ENCODE measurements at places on chromosomes 7 and 10.
A peak's percentile ranks its signal among the peaks of the same experiment; 100 is the strongest.

DNA sequence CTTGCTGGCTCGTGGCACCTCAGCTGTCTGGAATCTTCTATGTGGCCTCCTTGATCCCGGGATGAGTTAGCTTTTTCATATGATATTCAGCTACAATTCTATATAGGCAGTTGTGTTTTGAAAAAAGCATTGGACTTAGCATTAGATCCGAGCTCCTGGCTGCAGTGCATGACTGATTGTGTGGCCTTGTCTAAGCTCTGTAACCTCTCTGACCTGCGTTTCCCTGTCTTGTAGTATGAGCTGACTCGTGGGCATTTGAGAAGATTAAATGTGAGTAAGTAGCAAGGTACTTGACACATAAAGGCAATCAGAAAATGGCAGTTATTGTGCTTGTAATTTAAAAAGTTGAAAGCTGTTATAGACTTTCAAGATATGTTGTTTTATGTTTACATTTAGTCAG is 85.9 kb downstream of the CCNY start:
- DNase-seq = no peak

GRCh38 chr7:101315336-101315735 is 6.3 kb downstream of the IFT22 start:
- DNase-seq = peak; percentile 59

DNA sequence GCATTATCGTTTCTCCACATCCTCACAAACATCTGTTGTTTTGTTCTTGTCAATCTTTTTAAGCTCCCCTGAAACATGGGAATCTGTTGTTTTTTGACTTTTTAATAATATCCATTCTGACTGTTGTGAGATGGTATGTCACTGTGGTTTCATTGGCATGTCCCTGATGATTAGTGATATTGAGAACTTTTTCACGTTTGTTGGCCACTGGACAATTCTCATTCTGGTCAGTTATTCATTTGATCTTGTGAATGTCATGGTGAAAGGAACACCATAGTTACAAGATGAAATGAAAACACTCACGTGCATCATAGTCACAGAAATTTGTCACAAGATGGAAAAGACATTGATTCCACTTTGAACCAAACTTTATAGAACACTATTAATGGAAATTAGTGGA is 20.5 kb upstream of the SGCE start:
- DNase-seq = no peak

GRCh38 chr10:71778071-71778825 is 4.9 kb upstream of the VSIR start:
- DNase-seq = no peak

DNA sequence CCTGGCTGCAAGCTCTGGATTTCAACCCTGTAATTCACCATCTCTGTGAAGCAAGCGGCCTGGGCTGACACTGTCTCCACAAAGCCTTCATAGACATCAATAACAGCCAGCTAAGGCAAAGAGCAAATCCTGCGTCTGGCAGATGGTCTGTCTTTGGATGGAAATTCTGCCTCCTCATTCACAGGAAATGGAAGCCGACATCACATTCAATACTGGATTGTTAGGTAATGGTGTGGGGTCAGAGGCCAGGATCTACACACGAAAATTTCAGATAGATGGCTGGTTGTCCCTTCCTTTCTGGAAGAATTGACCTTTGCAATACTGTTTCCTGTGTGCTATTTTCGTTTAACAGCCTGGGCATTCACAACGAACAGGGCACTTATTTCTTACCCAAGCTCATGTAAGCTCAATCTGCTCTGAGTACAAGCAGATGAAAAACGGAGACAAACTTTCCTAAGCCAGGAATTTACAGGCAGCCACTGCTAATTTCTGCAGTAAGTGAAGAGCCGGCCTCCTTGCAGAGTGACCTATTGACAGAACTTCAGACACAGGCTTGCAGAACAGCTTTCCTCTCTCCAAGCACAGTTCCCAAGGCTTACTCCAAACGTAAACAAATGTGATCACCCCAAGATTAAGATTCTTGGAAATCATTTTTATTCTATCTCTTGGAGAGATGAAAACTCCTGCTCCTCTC is 3.1 kb upstream of the ADAM12 start:
- no peak for DNase-seq

- DNase-seq = no peak
Observed at GRCh38 chr7:38561166-38561565, 70.0 kb downstream of the AMPH start.

GRCh38 chr7:27159266-27160144 is 3.0 kb upstream of the HOXA7 start:
- no peak for DNase-seq

- DNase-seq = no peak
Observed at GRCh38 chr10:30386801-30387588, 37.9 kb upstream of the MTPAP start.

DNA sequence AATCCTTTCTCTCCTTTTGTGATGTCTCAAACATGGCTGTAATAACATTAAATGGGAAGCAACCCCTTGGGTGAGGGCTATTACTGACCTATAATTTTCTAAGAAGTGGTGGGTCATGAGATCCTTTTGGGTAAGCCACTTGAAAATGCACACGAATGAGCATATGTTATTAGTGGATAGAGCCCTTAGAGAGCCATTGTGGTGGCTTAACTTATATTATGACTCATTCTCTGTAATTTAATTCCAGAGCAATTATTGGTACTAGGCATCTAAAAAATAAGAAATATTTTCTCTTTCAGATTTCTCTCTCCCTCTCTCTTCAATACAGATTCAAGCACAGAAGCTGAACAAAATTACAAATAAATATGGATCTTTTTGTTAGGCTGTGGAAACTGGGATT is 1177.4 kb upstream of the PHF14 start:
- DNase-seq = no peak

GRCh38 chr10:22713853-22714478 is 412 bp downstream of the PIP4K2A start:
- DNase-seq = peak; percentile 25

DNA sequence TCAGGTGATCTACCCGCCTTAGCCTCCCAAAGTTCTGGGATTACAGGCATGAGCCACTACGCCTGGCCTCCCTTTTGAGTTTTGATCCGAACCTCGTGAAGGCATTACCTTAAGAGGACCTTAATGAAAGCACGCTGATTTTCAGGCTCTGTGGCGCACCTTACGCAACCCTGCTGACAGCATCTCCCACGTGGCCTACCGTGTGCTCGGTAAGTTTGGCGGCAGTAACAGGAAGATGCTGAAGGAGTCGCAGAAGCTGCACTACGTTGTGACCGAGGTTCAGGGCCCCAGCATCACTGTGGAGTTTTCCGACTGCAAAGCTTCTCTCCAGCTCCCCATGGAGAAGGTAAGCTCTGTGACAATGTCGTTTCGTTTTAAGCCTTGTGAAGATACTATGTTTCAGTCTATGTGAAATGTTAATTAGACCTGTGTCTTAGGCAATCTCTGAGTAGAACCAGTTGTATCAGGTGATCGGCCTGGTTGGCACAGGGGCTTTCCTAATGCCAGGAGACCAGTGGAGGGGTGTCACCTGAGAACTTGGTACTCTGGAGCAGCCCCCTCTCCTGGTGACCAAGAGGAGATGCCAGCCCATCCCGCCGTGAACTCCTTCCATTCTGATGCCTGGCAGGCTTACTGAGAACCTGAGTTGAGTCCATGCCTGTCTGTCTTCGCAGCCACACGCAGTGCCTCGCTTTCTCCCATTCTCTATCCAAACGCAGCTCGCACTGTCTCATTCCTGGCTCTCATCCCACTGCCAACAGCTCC is 43.5 kb downstream of the TRRAP start:
- DNase-seq = no peak

- DNase-seq = peak; percentile 6
Observed at GRCh38 chr7:84194484-84195271, at the start of gene SEMA3A. TSS of gene SEMA3A (minus strand) at chr7:84194789. CDS start at chr7:84194586, 203 bp downstream.

GRCh38 chr10:101341438-101341837 is 12.5 kb upstream of the BTRC start:
- no peak for DNase-seq

DNA sequence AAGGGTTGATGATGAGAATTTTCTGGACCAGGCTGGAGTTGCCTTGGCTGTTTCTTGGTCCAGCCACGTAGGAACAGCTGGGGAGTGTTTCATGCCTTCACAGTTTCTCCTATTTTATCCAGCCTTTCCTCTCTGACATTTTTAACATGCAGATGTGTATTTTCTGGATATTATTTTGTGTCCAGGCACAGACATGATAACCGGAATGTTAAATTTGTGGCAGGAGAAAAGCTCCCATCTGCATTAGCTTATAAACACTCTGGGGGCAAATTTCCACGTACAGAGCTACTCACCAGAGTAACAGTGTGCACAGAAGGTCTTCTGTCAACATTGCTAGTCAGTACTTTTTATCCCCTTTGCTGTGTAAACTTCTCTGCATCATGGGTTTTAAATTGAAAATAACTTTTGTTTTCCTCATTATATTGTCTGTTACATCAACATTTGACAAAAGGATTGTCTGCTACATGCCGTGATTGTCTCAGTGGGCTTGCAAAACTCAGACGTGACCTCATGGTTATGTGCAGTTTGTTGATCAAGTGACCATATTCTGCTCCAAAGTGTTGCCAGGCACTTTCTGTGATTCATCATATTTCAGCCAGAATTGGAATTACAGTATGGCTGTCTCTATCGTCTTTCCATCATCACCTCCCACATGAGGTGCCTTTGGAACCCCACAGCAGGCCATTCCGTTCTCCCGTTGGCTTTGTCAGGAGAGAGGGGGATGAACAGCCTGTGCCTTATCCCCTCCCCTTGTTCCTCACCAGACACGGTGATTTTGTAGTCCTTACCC is 41.4 kb downstream of the INSYN2A start:
- no peak for DNase-seq

DNA sequence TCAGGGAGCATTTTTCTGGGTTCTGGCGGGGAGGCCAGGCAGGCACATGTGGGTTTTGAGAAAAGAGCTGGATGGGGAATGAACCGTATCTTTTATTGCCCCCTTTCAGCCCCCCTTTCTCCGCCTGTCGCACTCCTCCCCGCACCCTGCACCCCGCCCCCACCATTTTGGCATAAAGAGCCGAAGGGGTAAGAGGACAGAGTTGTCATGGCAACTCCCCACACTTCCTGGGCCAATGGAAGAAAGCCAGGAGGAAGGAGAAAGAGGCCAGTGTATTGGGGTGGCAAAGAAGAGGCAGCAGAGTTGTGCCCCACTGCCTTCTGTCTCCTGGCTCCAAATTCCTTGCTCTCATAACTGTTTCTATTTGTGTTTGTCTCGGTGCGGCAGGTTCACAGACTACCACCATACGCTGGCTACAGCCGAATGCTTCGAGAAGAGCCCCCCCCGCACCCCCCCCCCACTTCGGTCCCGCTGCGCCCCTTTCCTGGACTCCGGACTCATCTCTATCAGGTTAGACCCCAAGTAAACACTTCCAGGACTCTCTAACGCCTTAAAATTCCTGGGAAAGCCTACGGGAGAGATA is 3.4 kb downstream of the KCNIP2 start:
- no peak for DNase-seq

GRCh38 chr7:151905766-151906165 is 28.9 kb upstream of the PRKAG2 start:
- no peak for DNase-seq

DNA sequence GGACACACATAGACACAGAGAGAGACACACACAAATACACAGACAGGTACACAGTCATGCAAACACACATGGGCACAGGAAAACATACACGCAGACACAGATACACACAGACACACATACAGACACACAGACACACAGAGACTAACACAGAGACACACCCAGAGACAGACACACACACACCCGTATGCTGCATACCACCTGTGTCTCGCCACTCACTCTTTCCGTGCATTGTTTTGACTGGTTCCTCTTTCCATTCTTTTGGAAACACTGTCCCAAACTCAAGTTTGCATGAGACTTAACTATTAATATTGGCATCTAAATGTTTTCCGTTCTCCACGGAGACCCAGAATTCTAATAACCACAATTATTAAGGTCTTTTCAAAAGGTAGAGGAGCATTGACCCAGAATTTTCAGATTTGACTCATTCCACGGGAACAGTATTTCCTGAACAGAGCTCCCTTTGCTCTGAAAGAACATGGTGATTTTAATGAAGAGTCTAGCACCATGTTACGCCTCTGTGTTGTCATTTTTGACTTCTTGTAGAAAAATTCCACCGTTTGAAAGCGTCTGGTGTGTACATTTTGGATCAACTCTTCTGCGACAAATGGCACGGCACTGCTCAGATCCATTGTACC is 141.2 kb upstream of the RNF32 start:
- no peak for DNase-seq

- DNase-seq = no peak
Observed at GRCh38 chr10:182441-183201, 47.4 kb downstream of the ZMYND11 start.

GRCh38 chr10:34476608-34477007 is 338.5 kb downstream of the PARD3 start:
- no peak for DNase-seq

- DNase-seq = no peak
Observed at GRCh38 chr10:73174148-73174925, 6.4 kb downstream of the FAM149B1 start.

- no peak for DNase-seq
Observed at GRCh38 chr10:49690698-49691356, 11.4 kb downstream of the C10orf53 start.

- DNase-seq = no peak
Observed at GRCh38 chr7:90896458-90896857, 300.3 kb downstream of the CDK14 start.

GRCh38 chr7:29095631-29096445 is 50.5 kb downstream of the CPVL start:
- no peak for DNase-seq

GRCh38 chr7:158066085-158066484 is 521.5 kb downstream of the PTPRN2 start:
- no peak for DNase-seq

GRCh38 chr7:20441346-20441745 is 110.6 kb downstream of the ITGB8 start:
- no peak for DNase-seq

GRCh38 chr10:4372601-4373000 is 453.4 kb upstream of the AKR1E2 start:
- no peak for DNase-seq

- DNase-seq = no peak
Observed at GRCh38 chr10:36634916-36635315, 490.5 kb upstream of the ANKRD30A start.

GRCh38 chr10:99394761-99395386 is 35.5 kb downstream of the GOT1 start:
- no peak for DNase-seq

GRCh38 chr7:69701288-69701687 is 103.0 kb downstream of the AUTS2 start:
- DNase-seq = no peak

- DNase-seq = no peak
Observed at GRCh38 chr7:111180338-111180737, 89.4 kb downstream of the LRRN3 start.
